ENCODE measurements at places on chromosomes 6 and 20.

- no peak for DNase-seq
Measured at GRCh38 chr6:84340422-84340821, 113.0 kb upstream of the CEP162 start.

GRCh38 chr20:62675156-62675876 lies 33.0 kb downstream of the SLCO4A1 start:
- no peak for DNase-seq

DNA sequence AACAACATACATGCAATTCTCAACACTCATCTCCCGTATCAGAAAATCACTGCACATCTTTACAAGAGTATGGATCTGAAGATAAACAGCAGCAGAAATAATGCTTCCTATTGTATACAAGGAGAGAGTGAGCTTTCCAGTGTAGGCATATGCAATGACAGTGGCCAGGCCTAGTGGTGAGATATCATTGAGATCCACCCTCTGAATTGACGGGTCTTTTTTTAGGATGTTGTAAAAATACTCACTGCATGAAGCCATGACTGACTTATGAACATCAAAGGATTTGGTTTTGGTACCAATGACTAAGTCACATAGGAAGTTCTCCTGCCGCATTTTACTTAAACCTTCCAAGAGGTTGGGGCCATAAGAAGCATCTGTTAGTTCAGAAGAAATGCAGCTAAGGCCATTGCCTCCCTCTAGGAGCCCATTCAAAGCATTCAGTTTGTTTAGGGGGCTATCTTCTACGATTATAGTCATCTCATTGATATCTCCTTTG lies 10.8 kb downstream of the KLHL31 start:
- no peak for DNase-seq

GRCh38 chr6:64014595-64014994 lies 379.0 kb downstream of the PHF3 start:
- no peak for DNase-seq

DNA sequence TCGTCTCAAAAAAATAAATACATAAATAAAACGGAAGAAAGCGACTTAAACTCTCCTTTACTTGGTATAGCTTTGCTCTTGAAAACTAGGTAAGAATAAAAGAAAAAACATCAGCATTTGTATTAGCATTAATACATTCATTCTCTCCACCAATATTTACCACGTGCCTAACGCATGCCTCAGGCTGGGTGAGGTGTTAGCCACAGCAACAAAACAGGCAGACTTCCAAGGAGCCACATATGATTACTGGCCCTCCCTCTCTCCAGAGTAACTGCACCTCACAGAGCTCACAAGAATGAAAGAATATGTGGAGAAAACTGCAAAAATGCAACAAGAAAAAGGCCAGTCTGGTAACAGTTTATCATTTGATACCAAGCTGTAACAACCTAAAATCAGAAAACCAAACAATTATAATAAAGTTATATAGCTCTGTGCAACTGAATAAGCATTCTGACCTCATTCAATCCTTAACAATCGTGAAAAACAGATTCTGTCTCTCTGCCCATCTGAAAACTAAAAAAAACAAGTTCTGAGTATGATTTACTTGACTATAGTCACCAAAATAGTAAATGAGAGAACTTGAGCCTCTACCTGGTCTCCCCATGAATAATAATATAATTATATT lies 5.2 kb downstream of the NAPB start:
- peak; percentile 26 for DNase-seq

DNA sequence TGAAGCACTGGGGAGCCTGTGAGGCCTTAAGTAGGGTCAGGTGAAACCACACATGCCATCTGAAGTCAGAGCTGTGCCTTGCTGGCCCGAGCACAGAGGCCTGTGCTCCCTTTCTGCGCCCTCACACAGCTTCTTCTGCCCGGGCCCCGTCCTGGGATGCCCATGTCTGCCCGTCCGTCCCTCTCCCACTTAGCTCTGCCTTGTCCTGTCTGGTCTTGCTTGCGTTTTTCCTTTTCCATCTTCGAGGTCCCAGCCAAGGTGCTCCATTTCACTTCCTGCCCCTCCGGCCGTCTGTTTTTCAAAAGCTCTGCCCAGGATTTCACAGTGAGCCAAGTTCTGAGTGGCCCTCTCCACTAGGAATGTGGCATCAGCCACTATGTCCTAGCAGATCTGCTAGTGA lies 45.6 kb downstream of the PYGB start:
- DNase-seq, result no peak

- no peak for DNase-seq
Measured at GRCh38 chr20:34282041-34282440, 21.1 kb downstream of the AHCY start.

DNA sequence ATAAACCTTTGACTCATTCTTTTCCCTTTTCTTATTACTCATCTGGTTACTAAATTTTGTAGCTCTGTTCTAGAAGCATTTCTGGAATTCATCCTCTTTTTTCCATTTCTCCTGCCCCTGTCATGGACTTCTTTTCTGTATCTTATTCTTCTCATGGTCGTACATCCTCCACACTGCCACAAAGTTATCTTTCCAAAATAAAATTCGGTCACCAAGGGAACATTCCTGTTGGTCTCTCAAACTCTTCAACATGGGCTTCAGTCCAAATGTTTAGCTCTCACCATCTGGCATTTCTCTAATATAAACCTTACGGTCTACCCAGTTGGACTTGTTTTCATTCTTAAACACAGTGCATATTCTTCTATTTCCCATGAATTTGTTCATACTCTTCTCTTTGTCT lies 428.8 kb upstream of the ID4 start:
- no peak for DNase-seq

DNA sequence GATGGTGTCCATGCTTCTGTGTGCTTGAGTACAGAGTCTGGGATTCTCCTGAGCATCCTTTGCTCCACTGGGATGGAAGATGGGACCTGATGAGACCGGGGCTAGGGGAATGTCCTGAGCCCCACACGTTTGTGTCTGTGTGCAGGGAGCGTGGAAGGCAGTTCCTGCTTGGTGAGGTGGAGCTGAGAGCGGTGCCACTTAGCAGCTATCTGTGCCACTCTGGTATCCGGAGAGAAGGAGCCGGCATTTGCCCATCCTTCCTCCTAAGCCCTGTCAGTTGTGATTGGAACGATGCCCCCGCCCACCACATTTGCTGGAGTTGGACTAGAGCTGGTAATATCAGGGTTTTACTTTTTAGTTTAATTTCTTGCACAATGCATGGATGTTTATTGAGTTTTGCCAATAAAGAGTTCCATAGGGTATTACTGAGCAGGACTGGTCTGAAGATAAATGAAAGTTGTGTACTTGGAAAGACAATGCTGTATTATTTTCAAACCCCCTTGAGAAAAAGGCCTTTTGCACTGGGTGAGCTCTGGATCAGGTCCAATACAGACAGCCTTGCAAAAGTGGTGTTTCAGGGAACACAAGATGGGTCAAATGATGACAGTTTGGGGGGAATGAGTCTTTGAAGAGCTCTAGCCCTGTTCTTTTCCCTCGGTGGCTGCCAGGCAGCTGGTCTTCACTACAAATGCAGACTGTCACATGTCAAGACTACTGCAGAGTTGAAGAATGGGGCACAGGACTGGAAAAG lies 130.8 kb downstream of the SYCP2 start:
- no peak for DNase-seq

DNA sequence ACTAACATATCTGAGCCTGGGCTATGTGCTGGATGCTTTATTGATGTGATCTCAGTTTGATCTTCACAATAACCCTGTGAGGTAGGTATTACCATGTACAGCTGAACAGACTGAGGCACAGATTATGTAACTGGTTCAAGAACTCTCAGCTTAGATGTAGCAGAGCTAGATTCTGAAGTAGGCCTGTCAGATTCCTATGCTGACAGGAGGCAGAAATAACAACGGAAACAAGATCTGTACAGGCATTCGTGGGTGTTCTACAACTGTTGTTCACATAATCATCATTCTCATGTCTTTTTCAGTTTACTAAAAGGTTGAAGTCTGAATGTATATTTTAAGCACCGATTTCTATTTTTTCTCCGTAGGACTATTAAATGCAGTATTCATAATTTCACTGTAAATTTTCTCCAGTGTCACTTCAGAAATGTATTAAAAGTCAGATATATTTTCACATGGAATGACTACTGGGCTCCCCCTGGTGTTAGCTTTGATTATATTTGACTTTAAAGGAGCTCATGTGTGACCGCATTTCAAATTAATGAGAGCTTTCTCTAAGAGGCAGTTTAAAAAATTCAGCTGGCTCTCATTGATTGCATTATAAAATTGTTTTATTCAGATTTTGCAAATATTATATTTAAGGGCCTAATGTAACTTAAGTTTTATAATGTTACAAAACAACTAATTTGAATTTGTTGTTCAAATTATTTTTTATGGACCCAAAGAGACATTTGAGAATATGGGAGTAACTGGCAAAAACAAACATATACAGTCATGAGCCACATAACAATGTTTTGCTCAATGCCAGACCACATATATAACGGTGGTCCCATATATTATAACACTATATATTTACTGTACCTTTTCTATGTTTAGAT lies 36.4 kb upstream of the SLC17A4 start:
- DNase-seq, result peak; percentile 42

DNA sequence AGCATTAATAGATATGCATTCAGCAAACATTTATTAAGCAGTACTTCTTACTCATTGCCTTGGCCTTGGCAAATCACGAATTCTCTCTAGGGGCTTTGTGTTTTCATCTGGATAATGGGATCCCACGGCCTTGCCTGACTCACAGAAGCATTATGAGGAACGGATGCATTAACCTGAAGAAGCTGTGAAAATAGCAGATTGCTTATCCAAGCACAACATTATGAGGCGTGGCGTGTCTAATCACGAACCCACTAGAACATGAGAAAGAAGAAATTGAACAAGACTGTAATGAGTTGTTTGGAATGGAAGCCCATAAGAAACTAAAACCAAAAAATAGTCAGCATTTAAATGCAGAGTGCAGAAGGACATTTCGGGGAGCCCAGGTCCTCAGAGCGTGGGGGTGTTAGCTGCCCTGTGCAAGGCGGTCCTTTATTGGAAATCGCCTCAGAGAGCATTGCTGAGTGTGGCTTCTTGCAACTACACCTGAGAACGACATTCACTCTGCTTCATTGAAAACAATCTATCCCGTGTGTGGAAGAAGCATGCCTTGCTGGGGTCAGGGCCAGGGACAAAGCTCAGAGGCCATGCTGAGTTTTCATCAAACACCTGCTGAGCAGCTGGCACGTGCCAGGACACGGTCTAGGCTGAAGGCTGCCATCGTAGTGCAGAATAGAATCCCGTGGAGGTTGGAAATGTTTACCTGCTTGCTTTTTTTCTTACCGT lies 179.9 kb downstream of the ZDHHC14 start:
- DNase-seq, result no peak

DNA sequence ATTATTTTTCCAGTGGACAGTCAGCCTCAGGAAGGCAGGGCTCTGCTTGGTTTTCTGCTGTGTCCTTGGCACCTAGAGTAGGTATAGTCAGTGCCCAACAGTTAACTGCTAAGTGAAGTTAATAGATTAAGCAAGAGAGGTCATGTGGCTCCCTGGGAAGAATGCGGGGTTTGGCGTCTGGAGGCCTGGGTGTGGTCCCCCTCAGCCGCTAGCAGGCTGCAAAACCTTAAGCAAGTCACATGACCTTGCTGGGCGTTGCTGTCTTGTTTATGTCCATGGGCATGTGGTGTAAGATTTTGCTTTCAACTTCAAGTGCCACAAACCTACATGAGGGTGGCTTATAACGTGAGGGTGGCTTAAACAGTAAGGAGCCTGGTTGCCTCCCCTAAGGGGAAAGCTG lies 75.5 kb upstream of the SCP2D1 start:
- DNase-seq, result no peak

DNA sequence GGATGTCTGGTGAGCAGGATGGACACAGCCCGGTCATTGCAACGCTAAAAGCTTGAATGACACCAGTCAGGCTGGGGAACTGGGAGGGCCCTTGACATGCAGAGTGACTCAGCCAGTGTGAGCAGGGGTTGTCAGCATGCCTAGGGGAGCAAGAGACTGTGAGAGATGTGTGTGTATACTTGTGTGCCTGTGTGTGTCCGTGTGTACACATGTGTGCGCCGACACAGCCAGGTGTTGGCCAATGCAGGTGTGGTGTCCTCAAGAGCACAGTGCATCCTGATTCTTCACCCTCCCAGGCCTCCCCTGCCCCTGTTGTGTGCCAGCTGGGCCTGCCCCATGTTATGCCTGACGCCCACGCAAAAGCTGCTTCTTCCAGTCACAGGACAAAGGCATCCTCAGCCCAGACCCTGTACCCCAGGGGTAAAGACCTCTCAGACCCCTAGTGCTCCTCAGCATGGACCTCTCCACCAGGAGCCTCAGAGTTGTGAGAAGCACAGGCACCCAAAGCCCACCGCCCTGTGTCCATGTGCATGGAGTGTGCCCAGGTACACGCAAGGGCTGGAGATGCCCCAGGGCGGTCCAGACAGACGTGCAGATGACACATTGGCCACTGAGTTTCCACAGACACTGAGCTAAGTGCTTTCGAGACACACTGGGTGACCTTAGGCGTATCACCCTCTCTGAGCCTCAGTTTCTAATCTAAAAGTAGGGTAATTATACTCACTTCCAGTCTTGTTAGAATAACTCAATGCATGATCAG lies 16.6 kb downstream of the NRSN2 start:
- no peak for DNase-seq

DNA sequence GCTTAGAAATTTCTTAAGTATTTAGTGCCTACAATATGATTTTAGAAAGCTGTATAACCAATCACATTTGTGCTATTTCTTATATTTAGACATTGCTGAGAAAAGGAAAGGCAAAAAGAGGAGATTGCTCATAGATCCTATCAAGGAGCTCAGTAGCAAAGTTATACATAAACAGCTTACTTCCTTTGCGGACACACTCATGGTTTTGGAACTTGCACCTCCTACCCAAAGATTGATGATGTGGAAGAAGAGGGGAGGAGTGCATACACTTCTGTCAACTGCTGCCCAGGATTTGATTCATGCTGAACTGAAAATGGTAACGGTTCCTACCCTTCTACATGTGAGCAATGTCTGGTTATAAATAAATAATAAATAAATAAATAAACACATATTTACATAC lies 16.7 kb downstream of the RAD21L1 start:
- DNase-seq, result no peak

DNA sequence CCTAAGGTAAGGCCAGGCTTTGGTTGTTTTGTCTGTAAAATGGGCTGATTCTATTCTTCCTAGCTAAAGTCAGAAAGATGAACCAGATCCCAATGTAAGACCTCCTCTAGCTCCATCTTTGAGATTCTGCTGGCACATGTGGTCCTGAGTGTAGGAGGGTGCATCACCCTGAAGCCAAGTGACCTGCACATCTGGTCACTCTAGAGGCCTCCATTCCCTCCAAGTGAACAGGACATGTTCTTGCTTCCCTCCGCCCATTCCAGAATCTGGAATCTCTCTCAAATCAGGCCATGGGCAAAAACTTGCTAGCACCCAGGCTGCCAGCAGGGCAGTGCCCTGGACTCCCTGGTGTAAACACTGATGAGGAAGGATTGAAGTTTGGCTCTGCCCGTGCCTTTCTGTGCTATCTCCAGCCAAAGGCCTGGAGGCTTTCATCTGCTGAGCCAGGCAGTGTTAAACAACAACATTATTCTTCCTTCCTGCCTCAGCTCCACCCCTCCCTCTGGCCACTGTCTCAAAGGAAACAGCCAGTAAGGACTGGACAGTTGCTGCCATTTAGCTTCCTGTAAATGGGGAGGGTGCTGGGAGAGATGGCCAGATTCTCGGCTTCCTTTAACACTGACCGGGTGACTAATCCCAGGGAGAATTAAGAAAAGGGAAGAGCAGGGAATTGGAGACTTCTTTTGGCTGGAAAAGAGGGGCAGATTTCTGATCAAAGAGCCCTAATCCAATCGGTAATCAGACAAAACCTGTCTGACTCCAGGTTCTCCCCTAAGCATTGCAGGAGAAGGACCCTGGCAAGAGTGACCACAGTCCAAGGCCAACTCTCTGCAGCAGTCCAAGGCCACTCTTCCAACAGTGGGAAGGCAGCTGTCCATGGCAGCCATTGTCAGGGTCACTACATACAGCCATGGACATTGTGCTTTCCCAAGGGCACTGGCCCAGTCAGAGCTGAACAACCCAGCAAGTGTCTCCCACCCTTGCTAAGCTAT lies 19.5 kb upstream of the ADGRF1 start:
- no peak for DNase-seq
